ENCODE measurements at places on chromosomes 1 and 21.

GRCh38 chr1:3625151-3625907, 514 bp downstream of the TPRG1L start:
- DNase-seq = peak; percentile 45

- no peak for DNase-seq
Measured at GRCh38 chr1:116587501-116588227, 16.8 kb upstream of the CD58 start.

DNA sequence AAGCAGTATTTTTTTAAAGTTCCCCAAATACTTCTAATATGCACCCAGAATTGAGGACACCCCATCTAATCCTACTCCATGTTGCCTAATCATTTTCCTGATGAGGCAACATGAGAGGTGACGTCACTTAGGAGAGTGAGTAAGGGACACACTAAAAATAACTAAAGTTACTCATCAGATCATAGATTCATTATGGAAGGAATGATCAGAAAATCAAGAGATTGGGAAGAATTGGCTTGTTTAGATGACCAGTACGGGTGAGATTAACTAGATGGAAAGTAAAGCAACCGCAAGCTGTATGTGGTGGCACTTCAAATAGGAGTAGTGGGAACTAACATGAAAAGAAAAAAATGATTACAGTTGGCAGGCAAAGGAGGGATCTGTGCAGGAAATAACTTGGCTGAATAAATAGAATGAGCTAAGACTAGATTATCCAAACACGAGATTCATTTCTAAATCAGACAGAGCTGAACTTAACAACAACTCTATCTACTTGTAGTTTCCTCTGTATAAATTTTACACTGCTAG, 61.4 kb upstream of the CXADR start:
- DNase-seq = no peak

DNA sequence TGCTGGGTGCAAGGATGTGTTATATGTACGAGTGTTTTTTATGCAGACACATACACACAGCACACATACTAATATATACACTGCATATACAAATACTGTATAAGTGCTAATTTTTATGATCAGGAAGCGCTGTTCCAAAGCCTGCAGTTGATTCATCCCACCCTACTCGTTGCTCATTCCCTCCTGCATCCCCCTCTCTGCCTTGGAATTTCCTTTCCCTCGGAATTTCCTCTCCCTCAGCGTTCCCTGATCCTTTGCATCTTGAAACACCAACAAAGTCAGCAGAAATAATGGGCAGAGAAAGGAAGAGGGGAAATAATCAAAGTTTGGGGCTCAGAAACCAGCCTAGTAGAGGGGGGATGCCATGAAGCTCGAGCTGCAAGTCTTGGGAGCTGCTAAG, 98.9 kb downstream of the CSMD2 start:
- no peak for DNase-seq

DNA sequence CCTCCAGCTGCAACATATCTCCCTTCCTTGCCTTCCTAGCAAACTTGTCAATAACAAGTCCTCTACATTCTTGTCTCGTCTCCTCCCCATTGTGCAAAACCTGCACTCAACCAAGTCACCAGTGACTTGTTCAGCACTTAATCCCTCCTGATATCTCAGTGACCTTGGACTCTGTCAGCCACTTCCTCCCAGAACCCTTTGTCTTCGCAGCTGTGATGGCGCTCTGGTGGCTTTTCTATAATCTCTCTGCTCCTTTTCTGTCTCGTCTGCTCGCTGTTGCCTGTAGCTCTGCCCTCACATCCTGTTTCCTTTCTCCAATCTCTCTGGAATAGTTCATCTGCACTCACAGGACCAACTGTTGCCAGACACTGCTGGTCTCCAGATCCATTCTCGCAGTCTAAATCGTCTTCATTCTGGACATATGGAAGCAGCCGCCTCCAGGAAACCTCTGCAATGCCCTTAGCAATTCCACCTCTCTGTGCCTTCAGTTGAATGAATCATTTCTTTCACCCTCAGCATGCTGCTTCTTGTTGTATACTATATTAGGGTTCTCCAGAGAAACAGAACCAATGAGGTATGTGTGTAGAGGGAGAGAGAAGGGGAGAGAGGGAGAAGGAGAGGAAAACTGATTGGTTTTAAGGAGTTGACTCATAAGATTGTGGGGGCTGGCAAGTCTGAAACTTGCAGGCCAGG, 17.4 kb upstream of the IFNAR2 start:
- DNase-seq = no peak

GRCh38 chr1:181743878-181744312, 260.6 kb downstream of the CACNA1E start:
- DNase-seq = no peak

DNA sequence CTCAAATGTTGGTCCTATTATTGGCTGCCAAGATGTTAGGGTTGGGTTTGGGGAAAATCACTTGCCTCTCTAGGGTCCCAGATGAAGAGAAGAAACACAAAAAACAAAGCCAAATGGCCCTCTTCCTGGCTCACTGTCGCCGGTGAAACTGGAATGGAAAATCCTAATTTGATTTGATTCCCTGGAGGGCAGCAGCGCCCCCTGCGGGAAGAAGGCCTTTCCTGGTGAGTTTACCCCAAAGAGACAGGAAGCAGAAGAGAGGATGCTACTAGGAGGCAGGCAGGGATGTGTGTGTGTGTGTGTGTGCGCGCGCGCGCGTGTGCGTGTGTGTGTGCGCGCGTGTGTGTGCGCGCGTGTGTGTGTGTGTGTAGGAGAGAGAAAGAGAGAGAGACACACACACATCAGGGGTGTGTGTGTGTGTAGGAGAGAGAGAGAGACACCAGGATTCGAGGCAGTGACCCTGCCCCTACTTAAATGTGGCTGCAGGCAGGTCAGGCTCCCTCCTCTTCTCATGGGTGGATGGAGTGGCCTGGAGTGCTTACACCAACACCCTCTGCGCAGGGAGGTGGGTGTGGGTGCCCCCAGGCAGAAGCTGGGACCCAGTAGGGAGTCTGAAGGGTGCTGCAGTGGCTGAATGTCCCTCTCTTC, 3.1 kb upstream of the SELENON start:
- peak; percentile 84 for DNase-seq

GRCh38 chr21:44918107-44918470, 2.6 kb downstream of the ITGB2 start:
- no peak for DNase-seq

Data from effector CD8-positive, alpha-beta T cell (primary cell).